ENCODE measurements at places on chromosomes 2 and 18. TPM values are rescaled to one million over a fixed set of nuclear protein-coding genes. Genes with fewer than 3 reads are reported as not detected.

DNA sequence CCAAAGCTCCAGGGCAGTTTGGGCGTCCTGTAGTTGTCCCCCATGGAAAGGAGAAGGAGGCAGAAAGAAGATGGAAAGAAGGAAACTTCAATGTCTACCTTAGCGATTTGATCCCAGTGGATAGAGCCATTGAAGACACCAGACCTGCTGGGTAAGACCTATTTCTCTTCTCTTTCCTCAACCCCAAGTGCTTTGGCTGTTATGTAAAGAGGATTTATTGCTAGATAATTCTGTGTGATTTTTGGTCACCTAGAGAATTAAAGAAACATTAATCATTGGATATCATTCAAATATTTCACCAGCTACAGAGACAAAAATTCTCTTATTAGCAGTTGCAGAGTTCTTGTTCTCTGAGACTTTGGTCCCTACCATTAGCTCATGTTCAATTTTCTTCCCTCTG lies 1.9 kb downstream of the GALNT5 start:
- DNase-seq: no peak

Gene IL1RL1
- 2.8 TPM for total RNA-seq

Gene HMSD
- not detected for total RNA-seq

DNA sequence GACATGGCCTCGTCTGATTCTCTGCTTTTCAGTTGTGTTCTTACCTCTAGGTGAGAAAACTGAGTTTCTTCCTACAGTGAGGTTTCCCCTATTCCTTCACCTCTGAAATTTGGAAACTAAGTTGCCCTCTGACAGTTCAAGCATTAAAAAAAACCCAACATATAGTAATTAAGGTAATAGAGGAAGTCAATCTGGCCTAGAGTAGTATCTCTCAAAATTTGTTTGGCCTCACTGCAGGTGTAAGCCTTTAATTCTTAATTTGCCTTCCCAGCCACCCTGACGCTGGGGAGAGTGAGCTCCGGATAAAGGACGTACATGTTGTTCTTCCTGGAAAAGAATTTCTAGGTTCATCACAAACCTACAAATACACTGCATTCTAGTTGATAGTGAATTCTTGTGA lies 1.4 kb downstream of the CAD start:
- DNase-seq: no peak

GRCh38 chr18:78892177-78892576 lies 87.4 kb upstream of the SALL3 start:
- DNase-seq: no peak

Gene NAT8
- not detected for total RNA-seq
